Activated CD4-positive, alpha-beta T cell treated with anti-CD3 and anti-CD28 coated beads for 4 hours (primary cell): ENCODE measurements at places on chromosomes 3 and 15.

DNA sequence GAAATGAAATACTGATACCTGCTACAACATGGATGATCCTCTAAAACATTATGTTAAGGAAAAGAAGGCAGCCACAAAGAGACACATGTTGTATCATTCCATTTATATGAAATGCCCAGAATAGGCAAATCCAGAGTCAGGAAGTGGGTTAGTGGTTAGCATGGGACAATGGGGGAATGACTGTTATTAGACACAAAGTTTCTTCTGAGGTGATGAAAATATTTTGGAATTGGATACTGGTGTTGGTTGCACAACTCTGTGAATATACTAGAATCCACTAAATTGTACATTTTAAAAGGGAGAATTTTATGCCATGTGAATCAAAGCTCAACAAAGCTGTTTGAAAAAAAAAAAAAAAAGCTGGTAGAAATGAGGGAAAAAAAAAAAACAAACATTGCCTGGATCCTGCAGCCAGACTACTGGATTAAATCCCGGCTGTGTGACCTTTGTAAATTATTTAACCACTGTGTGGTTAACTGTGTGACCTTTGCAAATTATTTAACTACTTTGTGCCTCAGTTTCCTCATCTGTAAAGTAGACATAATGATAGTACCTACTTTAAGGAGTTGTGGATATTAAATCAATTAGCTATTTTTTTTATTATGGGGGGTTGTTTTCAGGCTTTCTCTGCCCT is 75.6 kb upstream of the PRICKLE2 start:
- no peak for DNase-seq

DNA sequence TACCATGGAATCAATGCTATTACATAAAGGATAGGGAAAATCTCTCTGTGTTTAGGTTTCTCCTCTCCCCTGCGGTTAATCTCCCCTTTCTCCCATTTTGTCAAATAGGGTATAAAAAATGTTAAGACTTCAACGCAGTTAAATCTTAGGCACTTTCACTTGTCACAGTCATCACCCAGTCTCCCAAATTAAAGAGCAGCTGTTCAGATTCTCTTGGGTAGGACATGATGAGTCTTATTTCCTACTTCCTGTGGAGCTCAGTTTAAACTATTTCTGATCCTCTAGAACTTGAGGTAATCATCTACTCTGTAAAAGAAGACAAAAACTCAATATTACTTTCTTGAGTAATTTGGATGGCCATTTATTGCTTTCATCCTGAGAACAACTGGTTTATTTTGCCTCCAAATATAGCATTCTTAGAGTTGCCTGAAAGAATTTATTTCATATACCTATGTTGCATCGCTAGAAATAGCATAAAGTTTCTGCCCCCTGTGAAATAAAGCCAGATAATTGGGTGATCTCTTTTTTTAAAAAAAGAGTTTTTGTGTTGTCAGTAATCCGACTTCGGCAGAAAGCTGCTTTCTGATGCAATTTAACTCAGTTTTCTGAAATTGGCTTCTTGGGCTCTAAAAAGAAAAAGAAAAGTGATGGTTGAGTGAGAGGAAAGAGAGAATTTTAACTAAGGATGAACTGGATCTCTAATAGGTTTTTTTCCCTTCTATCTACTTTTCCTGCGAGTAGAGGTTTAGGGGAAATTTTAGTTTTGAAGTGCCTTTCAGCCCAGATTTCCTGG is 20.7 kb downstream of the RAP2B start:
- DNase-seq, result no peak

DNA sequence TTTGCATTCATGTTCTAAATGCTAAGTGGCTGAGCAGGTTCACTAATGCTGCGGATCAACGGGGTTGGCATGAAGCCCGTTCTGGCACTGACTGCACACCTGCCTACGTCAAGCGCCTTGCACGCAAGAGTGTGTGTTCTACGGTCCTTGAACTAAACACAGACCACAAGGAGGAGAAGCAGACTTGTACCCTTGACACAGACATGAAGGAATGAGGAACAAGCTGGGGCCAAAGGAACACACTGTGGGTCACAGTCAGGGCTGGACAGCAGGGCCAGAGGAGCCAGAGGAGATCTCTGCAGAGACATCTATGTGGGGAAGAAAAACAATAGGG is 48.0 kb upstream of the LDHAL6B start:
- DNase-seq, result no peak

GRCh38 chr15:56770173-56770572 is 36.9 kb upstream of the ZNF280D start:
- no peak for DNase-seq

- no peak for DNase-seq
Observed at GRCh38 chr3:94525043-94525442, 462.2 kb downstream of the NSUN3 start.

GRCh38 chr3:102102394-102102793 is 253.1 kb downstream of the NFKBIZ start:
- DNase-seq, result no peak

DNA sequence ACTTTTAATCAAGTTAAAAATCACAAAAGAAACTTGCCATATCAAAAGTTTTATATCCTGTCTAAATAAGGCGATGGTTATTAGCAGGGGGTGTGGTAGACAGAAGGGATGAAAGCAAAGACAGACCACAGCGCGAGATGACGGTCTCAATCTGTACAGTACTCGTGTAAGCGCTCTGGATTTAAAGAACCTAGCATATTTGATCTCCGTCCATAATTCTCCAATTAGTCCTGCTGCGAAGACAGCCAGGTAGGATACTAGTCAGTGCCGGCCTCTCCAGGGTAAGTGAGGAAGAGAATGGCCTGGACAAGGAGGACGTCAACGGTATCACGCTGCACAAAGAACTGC is 701 bp downstream of the SGO1 start:
- DNase-seq, result no peak

- no peak for DNase-seq
Observed at GRCh38 chr3:2512881-2513280, 414.2 kb downstream of the CNTN4 start.
